ENCODE measurements at places on chromosomes 13 and 19.

- no peak for DNase-seq
Observed at GRCh38 chr19:14115756-14116155, 1.8 kb downstream of the PRKACA start.

GRCh38 chr13:65860306-65860705, 1369.8 kb downstream of the PCDH9 start:
- DNase-seq = no peak

GRCh38 chr13:23159205-23159759, 21.5 kb upstream of the SGCG start:
- DNase-seq = no peak

GRCh38 chr19:10615429-10616023, 9.8 kb upstream of the SLC44A2 start:
- no peak for DNase-seq

- DNase-seq = no peak
Observed at GRCh38 chr19:34274827-34275625, 20.7 kb downstream of the GARRE1 start.

DNA sequence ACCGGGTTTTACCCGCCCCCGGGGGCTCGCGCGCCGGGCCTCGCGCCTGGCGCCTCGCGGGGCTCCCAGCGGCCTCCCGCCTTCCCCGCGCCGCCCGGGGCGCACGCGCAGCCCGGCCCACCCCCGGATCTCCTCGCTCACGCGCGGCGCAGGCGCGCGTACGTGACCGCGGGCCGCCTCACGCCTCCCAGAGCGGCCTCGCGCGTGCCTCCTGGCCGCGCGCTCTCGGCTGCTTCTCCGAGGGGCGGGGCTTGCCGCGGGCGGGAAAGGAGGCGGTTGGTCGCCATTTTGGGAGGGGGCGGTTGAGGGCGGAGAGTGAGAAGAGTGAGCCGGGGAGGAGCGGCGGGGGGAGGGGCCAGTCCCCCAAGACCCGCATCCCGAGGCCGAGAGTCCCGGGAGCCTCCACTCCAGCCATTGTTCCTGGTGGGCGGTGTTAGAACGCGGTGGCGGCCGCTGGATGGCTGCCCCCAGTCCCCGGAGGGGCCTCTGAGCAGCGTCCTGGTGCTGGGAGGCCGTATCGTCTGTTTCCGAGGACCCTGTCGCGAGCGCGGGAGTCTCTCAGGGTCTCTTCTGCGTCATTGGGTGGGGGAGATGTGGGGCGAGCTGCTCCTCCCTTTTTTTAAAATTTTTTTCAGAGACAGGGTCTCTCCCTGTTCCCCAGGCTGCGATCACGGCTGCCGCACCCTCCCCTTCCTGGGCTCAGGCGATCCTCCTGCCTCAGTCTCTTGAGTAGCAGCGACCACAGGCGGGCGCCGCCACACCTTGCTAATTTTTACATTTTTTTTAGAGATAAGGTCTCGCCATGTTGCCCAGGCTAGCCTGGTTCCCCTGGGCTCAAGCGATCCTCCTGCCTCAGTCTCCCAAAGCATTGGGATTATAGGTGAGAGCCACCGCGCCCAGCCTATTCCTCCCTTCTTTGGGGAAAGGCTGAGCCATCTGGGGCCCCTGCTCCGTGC, at the start of gene ZNF541:
ZNF541 (minus strand) TSS at position 78 of the 956 bp plus-strand sequence. CDS start 17,292 bp downstream, outside the sequence.
- DNase-seq = no peak

DNA sequence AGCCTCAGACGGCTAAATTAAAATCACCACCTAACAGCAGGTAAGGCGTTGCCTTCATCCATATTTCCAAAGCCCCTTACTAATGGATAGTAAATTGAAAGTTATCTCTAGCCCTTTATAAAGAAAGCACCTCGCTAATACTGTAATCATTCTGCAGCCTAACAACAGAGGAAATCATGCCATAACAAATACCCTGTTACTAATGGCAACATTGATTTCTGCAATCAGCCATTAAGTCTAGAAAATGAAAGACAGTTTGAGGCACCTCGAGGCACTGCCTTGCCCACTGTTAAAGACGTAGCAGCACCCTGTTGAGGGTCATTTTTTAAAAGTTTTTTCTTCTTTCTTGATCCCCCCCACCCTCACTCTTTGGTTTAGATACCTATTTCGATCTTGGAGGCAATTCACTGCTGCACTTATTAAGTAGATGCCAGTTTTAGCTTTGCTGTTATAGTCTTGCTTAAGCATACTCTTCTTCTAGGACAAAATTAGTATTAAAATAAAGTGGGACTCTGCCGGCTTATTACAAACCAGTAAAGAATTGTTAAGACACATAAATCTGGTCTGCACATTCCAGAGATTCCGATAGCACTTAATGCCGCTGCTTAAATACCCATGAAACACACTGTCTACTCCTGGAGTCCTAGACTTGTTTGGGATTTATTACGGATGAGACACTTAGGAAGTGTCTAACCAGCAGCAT, 74.8 kb downstream of the ZNF536 start:
- DNase-seq = no peak

- DNase-seq = peak; percentile 70
Observed at GRCh38 chr13:54945973-54946372, 1917.4 kb downstream of the OLFM4 start.

- DNase-seq = no peak
Observed at GRCh38 chr19:2547033-2547680, 71.2 kb downstream of the GADD45B start.

- no peak for DNase-seq
Observed at GRCh38 chr13:84126671-84127171, 244.4 kb upstream of the SLITRK1 start.

DNA sequence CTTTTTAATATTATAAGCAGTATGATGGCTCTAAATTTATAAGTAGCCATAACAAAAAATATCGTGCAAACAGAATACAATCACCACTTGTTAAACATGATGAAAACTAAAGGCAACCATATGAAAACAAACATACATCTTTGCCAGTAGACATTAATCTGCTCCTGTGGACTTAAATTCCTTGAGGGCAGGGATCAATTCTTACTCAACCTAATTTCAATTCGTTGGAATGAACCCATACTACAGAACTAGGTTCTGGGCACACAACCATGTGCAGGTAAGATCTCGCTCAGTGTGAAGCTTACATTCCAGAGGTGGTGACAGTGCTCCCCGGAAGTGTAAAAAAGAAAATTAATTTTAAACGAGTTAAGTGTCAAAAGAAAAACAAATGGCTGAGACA, 13.4 kb downstream of the TBC1D4 start:
- no peak for DNase-seq
